ENCODE measurements at places on chromosomes 6 and 20.

- DNase-seq: peak; percentile 61
These were observed 60.0 kb downstream of the PTPN1 start for GRCh38 chr20:50569864-50570836.

DNA sequence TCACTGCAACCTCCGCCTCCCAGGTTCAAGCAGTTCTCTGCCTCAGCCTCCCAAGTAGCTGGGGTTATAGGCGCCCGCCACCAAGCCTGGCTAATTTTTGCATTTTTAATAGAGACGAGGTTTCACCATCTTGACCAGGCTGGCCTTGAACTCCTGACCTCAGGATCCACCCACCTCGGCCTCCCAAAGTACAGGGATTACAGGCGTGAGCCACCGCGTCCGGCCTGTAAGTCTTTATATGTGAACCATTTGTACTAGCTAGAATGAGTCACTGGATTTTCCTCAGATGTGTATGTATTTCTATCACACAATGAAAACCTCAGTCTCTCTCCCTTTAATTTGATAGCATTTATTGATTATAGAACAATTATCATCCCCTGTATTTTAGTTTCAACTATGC lies 34.0 kb downstream of the ITCH start:
- no peak for DNase-seq

GRCh38 chr20:49712646-49712995 lies 1.1 kb downstream of the B4GALT5 start:
- DNase-seq: no peak

DNA sequence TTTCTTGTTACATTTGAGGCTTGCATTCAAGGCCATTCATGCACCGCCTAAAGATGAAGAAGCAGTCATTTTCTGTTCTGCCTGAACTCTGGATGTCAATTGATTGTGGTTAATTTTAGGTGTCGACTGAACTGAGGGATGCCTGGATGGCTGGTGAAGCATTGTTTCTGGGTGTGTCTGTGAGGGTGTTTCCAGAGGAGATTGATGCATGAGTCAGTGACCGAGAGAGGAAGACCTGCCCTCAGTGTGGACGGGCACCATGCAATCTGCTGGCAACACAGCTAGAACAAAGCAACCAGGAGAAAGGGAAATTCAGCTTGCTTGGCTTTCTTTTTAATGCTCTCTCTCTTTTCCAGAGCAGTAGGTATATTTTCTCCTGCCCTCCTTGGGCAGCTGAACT lies 164.1 kb upstream of the ECI2 start:
- no peak for DNase-seq

GRCh38 chr6:146574211-146574610 lies 24.6 kb upstream of the ADGB start:
- no peak for DNase-seq

GRCh38 chr6:143705569-143705968 lies 27.8 kb downstream of the PHACTR2 start:
- DNase-seq: no peak

DNA sequence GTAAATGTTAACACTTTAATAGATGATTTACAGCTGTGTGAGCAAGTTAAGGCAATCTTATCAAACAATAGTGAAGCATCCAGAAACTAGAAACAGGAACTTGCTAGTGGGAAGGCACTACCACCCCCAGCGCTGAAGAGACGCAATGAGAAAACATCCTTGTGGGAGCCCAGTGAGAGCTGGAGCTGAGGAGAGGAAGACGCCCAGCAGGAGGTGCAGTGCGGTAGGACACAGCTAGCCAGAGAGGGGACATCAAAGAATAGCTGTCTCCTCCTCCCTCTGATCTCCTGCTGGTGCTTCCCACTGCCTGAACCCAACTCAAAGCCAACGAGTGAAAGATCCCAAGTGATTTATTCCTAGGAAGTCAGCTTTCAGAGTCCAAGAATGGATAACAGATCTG lies 140.3 kb downstream of the COL12A1 start:
- no peak for DNase-seq

DNA sequence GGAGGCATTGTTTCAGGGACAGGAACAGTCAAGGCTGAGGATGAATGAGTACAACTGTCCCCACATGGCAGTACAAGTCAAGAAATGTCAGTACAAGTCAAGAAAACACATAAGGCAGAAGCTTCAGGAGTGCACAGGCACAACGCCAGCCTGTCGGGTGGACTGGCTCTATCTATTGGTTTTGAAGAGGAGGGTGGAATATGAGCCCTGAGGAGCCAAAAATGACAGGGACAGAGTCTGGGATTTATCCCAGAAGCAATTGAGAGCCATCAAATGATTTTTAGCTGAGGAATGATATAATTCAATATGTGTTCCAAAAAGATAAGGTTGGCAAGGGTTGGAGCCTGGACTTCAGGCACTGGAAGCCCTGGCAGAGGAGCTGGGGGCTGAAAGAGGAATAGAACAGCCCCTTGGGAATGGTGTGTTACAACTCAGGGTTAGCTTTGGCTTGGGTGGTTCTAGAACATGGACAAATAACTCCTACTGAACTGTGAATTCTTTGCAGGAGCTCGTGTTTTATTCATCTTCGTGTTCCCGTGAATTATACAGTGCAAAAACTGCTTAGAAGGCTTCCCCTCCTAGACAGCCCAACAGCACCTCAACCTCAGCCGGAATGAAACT lies 425.7 kb upstream of the ARID1B start:
- no peak for DNase-seq

DNA sequence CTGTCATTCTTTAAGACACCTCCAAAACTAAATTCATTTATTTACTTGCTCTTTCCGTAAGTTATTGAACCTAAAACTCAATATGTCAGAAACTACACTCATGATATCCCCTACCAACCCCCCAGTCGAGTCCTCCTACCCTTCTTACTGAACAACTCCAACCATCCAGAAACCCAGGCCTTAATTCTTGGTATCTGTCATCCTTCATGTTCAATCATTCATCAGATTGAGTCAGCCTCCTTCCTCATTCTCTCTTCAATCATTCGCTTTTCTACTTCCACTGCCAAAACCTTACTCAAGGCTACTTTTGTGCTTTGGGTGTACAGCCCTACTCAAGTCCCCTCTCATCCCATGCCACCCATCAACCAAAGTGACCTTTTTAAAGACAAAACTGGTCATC lies 95.7 kb downstream of the SMLR1 start:
- DNase-seq: no peak

DNA sequence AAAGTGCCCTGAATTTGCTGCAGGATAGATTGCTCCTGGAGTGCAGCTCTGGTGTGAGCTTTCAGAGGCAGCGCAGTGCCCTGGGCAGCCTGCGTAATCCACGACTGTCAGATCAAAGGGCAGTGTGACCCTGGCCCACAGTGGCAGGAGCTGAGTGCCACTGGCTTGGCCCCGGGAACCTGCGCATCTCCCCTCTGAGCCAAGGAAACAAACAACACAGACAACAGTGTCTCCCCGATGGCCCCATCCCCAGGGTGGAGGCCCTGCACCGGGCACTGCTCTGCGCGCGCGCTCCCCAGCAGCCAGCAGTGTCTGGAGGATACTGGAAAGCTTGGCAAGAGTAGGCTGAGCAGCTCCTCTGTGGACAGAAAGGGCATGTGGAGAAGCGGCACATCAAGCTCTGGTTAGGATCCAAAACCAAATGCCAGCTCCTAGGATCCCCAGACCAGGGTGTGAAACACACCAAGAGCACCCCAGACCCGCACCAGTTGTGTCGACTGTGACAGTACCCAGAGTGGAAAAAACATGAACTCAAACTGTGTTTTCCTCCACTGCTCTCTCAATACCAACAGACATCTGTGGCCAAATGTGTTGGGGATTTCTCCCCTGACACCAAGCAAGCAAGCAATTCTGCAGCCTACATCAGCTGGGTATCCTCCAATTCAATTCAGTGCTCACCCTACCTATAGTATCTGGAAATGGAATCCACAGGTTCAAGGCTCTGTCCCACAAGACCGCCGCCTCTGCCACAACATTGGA lies 26.7 kb downstream of the RBCK1 start:
- DNase-seq: no peak
